HAP-1 (cell line): ENCODE measurements at places on chromosomes 16 and 17.

DNA sequence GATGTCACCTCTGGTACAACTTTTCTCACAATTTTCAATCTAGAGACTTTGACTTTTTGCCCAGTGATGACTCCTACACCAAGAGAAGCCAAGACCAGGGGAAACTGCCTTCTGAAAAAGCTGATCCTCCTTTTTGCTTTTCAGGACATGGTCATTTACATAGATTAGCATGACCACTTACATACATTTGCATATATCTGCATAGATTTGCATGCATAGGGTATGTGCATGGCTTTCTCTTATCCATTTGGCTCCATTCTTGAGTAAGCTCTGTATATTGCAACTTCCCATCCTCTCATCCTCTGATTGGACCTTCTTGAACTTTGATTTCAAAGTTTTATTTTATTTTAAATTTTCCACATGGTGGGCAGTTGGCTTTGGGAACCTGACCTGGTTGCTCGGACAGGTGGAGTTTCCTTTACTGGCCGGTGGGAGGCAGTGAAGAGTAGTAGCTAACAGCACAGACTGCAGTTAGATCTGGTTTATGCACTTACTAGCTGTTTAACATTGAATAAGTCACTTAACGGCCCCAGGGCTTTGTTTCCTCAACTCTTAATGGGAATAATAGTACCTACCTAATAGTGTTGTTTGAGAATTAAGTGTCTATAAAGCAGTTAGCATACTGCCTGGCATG is 92.9 kb downstream of the GPR139 start:
- DNase-seq, result peak; percentile 40

- DNase-seq, result no peak
These were observed 16.8 kb upstream of the PLLP start for GRCh38 chr16:57301126-57301817.

DNA sequence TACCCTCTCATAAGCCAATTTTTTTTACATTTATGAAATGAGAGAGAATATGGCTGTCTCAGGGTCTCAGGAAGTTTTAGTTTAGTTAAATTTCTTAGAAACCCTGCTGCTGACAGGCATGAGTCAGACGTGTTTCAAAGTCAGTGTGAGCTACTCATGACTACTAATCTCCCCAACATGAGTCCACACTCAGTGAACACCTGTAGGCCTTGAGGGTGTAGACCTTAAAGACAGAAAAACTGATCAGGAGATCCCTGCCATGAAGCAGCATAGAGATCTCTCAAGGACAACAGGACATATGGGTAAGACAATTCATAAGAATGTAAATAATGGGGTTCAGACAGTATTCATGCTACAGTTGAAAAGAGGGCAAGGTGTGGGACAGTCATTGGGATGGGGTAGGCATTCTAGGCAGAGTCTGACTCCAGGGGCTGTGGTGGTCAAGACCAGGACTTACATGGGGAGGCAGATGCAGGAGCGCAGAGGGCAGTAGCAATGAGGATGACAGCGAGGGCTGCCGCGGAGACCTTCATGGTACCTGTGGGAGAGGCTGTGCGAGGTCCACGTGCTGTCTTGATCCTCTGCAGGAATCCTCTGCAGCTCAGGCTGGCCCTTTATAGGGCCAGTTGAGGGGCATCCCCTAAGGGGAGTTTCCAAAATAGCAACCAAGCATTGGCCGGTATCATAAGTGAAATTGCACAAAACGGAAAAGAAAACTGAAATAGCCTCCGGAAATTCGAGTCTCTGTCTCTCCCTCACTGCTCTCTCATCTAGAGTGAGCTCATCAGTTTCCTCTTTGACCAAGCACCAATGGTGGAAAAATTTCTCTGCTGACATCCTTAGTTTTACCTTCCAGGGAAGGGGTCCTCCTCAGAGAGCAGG is at the start of gene CCL5:
TSS of gene CCL5 (minus strand) at position 588 of the 882 bp plus-strand sequence.
- no peak for DNase-seq

GRCh38 chr16:65099607-65100006 is 22.3 kb downstream of the CDH11 start:
- DNase-seq, result no peak

DNA sequence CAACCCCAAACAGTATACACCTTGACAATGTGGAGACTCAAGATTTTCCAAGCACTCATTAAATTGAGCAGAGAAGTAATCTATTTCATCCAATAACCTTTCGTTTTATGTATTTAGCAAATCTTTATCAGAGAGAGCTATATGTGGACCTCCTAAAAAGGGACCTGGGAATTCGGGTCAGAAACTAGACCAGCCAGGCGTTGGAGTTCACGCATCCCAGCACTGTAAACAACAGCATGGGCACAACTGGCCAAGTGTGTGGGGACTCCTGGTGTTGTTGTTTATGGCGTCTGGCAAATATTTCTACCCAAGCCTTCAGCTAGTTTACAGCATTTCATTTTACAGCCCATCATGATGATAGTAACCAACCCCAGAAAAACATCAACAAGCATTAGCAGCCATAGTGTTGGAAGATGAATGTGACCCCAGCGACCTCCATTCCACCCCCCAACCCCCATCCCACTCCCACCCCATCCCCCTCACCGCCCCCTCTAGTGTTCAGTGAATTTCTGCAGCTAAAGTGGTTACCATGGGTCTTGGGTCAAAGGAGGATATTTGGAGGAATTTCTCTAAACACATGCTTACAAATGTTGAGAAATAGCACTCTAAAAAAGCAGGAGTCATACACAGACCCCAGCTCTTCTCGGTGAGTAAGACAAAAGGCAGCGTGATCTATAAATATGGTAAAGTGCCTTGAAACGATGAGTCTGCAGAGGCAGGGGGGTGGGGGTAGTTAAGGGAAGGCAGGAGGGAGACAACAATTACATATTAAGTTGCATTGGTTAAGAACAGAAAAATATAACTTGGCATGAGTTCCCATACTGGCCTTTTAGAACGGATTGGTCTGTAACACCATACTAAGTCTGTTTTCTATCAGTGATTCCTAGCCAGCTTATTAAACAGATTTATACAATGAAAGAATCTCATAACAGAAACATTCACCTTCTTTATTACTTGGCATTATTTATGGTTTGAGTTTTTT is 91.4 kb upstream of the TBX2 start:
- no peak for DNase-seq

DNA sequence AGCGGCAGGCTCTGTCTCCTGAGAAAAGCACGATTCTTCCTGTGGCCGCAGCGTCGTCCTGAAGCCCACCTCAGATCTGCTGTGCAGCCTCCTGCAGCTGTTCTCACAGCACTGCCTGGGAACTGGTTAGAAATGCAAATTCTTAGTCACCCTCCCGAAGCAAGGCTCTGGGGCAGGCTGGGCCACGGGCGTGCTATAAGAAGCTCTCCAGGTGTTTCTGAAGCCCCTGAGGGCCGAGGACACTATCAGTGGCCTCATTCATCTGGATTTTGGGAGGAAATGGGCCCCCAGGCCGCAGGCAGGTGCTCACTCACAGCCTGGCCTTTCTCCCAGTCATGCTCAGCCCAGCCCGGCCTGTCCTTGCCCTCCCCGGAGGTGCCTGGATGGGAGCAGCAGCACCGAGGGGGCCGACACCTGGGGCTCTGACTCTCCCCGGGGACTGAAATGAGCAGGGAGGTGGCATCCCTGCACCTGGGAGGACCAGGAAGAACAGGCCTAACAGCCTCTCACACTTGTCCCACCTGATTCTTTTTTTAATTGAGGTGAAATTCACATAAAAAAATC is 10.4 kb upstream of the NLRC3 start:
- no peak for DNase-seq

GRCh38 chr16:81238296-81239011 is at the start of gene BCO1:
TSS of gene BCO1 (plus strand) at chr16:81238689. CDS start at chr16:81238909, 220 bp downstream.
- peak; percentile 76 for DNase-seq

GRCh38 chr17:70624211-70624610 is 454.9 kb downstream of the KCNJ2 start:
- DNase-seq, result no peak

DNA sequence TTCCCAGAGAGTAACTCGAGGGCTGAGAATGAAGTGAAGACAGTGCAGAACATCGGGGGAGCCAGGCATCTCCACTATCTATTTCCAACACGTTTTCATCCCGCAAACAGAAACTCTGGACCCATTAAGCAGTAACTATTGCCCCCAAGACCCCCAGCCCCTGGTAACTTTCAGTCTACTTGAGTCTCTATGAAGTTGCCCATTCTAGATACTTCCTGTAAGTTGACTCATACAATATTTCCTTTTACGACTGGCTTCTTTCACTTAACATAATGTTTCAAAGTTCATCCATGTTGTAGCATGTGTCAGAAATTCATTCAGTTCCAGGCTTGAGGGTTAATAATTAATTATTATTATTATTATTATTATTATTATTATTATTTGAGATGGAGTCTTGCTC is 19.5 kb downstream of the MYO15B start:
- DNase-seq, result no peak

- peak; percentile 93 for DNase-seq
These were observed 196.1 kb downstream of the GSG1L start for GRCh38 chr16:27867122-27868110.

DNA sequence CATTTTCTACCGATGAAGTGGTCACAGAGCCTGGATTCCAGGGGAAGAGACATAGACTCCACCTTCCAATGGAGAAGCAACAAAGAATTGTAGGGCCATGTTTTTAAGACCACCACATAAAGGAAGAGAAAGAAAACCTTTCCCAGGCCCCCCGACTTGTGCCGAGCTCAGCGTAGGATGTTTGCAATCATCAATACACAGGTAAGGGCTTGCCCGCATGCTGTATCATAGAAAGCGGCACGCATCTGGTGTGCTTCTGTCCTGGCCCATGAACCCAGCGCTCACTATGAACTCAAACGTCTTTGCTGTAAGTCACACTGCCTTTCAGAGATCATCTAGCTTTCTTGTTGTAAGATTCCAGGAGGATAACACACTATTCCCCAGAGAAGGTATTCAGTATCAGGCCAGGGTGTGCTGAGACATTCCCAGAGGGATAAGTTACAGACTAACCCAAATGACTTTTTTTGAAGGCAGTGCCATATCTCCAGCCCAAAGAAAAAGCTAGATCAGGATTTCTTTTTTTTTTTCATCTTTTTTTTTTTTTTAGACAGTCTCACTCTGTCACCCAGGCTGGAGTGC is 79.5 kb upstream of the RPL38 start:
- DNase-seq, result no peak

GRCh38 chr16:56366945-56367344 is 58.4 kb downstream of the AMFR start:
- no peak for DNase-seq

GRCh38 chr16:89325861-89326471 is 108.5 kb downstream of the ZNF778 start:
- DNase-seq, result peak; percentile 20

DNA sequence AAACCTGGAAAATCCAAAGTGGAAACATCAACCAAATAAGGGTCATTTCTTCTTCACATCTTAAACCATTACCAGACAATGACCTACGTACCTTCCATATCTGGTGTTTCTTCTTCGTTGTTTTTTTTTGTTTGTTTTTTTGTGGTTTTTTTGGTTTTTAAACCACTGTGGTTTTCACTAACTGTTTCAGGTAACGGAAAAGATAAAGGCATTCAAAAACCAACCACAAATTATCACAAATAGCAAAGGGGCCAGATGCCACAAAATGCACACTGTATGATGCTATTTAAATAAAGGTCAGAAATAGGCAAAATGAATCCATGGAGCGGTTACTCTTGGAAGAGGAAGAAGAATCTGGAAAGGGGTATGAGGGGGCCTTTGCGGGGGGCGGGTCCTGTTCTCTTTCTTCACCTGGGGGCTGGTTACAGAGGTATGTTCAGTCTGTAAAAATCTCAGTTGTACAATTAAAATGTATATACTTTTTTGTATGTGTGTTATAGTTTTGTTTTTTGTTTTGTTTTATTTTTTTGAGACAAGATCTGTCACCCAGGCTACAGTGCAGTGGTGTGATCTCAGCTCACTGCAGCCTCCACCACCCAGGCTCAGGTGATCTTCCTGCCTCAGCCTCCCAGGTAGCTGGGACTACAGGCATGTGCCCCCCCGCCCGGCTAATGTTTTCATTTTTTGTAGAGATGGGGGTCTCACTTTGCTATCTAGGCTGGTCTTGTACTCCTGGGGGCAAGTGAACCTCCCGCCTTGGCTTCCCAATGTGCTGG is 29.6 kb downstream of the LITAF start:
- DNase-seq, result no peak

DNA sequence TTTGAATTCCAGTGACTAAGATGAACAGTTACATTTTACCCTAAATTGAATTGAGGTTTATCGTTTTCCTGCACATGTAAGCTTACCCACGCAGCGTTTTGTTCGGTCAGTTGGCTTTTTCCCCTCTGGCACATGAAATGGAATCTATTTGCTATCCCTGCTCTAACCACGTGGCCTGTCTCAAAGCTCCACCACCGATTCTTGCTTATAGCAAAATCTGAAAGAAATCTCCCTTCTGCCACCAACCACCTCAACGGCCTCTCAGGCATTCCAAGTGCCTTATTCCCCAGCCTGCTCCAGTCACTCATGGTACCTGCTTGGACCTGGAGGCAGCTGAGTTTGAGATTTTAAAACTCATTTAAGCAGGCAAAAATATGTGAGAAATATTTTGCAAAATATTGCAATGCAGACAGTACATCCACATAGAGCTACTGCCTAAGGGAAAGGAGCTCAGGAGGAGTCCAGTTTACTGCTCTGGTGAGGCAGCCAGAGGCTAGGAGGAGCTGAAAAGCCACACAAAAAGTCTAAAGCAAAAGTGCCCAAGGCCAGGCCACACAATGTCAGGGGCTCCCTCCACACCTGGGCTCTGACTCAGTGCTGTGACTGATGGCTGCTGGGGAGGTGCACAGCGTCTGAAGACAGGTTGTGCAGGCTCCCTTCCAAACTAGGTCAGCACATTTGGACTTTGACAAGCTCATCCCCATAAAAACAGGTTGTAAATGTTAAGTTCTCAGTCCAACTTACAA is 26.4 kb downstream of the ARHGAP17 start:
- no peak for DNase-seq

- no peak for DNase-seq
These were observed 103.4 kb upstream of the IRX3 start for GRCh38 chr16:54389836-54390494.

DNA sequence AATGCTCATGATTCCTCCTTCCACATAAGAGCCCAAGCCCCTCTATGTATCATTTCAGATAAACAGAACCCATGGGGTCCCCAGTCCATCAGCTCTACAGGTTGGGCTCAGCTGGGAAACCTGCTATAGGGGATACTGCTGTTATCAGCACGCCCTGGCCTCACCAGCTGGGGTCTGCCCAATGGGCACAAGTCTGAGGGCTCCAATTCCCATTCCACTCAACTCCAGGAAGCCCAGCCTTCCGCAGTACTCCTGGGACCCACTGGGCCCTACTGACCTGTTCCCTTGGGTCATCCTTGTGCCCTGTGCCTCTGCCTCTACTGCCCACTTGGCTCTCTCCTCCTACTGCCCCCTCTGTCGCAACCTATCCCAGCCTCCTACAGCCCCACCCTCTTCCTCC is 16.2 kb upstream of the XYLT2 start:
- no peak for DNase-seq

- no peak for DNase-seq
These were observed 147.4 kb downstream of the SEC14L1 start for GRCh38 chr17:77288115-77288619.

GRCh38 chr16:24846548-24847357 is 990 bp downstream of the SLC5A11 start:
- no peak for DNase-seq
